ENCODE measurements at places on chromosomes 16 and 17.

- DNase-seq, result no peak
Observed at GRCh38 chr17:72125226-72125651, 4.4 kb downstream of the SOX9 start.

DNA sequence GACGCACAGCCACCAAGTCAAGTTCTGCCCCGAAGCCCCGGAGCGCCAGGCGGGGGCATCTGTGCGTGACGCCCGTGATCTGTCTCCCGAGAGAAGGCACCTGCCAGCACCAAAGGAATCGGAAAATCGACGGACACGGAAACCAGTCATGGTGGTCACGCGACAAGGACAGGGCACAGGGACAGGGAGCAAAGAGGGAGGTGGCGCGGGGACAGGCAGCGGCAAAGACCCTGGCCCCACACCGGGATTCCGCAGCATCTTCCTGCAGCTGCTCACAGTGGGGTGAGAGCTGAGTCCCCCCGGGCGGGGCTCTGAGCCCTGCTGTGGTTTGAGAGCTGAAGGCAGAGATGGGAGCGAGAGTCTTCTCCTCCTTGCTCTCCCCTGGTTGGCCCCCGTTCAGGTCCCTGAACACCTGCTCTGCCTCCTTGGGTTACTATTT is 56.4 kb downstream of the ABR start:
- DNase-seq, result no peak

DNA sequence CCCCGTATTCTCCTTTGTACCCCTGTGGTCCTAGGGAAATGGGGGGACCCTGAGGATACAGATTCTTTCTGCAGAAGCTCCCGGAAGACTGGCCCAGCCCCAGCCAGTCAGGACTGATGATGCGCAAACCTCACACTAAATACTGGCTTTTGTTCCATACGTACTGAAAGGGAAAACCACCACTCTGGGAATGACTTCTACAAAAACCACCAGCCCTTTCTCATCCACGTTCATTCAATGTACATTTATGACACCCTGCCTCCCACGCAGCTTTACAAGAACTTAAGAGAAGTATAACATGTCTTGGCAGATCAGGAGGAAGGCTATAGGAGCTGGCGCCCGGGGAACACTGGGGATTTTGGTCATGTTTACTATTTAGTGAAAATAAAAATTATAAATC is 70.6 kb downstream of the MARCHF10 start:
- no peak for DNase-seq

GRCh38 chr16:83482545-83483162 is 325.1 kb upstream of the HSBP1 start:
- no peak for DNase-seq

DNA sequence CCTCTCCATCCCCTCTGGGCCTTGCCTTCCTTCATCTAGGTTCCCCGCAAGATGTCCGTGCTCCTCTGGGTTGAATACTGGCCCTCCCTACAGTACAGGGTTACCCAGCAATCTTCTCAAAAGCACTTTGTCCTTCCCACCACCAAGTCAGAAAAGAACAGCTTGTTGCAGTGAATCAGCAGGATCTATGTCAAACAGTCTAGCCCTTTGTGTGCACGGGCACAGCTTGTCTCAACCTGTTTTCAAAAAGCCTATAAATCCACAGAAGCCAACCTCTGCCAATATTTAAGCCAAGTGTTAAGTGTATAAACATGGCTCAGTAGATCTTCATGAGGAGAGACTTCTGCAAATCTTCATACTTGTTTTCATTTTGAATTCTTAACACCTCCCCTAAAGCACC is 25.2 kb downstream of the C17orf67 start:
- DNase-seq, result no peak

- DNase-seq, result no peak
Observed at GRCh38 chr16:89954462-89954861, 5.9 kb downstream of the DEF8 start.

DNA sequence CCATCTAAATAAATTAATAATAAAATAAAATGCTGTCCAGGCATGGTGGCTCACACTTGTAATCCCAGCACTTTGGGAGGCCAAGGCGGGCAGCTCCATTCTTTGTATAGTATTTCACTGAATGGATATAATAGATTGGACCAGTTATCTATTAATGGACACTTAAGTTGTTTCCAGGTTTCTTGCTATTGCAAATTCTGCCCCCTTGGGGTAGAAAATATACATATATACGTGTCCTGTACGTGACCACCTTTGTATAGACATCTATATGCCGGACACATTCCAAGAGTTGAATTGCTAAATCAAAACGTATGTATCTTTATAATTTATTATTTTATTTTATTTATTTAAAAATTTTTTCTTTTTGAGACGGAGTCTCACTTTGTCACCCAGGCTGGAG is 3.9 kb upstream of the EXOC7 start:
- DNase-seq, result no peak

DNA sequence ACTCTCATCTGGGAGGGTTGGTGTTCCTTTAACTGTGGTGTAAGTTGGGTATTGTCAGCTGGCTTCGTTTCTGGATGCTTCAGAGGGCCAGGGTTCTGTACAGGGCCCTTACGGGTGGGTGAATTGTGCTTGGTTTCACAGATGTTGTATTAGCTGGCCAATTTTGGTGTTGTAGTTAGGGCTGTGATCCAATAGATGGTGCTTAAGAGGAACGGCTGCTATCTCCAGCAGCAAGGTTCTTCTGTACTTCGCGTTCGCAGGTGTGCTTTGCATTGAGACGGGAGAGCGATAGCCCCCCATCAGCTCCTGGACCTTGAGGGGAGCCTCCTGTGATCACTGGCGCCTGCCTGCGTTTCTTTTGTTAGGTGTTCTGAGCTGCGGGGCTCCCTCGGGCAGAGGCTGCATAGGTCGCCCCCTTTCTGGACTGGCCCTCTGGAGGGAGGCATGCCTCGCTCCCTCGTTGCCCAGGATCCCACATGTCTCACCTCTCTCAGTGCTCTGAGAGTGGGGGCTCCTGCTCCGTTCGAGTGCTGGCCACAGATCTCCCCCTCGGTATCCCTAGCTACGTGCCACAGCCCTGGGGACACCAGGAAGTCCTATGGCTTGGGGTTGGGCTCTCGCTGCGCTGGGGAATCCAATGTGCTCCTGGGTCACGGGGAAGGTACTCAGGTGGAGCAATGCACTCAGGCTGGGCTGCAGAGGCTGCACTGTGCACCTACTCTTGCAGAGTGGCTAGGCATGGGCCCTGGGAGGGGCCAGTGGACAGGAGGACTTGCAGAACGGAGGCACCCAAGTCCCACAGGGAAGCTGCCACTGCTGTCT is 837 bp upstream of the PRDM7 start:
- DNase-seq, result no peak

GRCh38 chr16:9138731-9139501 is 47.5 kb downstream of the HAPSTR1 start:
- DNase-seq, result peak; percentile 76

DNA sequence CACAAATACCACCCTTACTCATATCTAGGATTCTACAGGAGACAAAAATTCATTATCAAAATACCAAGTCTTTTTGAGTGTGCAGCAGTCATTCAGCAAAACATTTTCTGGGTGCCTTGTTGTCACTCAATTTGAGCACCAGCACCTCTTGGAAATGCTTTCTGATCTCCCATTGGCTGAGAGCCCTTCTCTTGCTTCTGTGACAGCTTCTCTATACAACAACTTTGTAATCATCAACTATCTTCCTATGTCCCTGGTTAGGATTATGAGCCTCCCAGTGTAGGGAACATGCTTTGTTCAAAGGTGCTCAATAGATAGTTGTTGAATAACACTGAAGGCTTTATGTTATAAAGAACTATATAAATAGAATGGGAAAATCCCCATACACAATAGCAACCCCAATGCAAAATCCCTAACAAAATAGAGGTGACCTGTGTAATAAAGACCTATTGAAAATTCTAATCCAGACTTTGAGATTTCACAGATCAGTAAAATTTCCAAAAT is 10.3 kb upstream of the RAB11FIP4 start:
- no peak for DNase-seq

GRCh38 chr17:82962163-82962720 is 117.2 kb upstream of the METRNL start:
- DNase-seq, result no peak

GRCh38 chr17:15431196-15431595 is 36.2 kb downstream of the CDRT4 start:
- DNase-seq, result no peak

DNA sequence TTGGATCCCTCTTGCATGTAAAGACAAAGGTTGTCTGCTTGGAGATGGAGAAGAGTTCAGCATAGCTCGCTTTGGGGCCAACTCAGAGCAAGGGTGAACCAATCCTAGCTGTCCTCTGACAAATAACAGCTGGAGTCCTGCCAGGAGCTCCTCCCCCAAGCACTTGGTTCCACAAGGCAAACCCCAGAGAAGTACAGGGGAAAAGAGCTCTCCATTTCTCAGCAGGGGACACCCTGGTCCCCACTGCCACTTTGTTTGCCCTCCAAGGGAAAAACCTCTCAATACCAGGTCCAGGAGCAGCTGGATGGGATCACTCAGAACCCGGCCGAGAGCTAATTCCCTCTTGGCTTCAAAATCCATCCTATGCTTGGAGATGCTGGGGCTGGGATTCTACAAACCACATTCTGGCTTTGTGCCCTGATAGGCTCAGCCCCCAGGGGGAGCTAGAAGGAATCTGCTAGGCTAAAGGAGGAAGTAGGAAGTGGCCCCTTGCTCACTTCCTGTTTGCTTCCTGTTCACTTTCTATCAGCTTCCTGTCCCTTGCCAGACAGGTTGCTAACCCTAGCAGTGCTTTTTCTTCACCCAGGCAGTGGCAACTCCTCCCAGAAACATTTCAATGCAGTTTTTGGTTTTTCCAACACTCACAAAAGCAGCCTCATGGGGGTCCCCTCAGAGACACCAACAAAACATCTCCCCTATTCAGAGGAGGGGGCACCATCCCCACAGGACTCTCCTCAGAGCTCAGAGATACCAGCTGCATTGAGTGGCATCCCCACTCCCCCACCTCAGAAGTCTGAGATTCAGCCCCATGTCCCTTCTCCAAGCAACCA is 30.7 kb downstream of the CDRT4 start:
- peak; percentile 26 for DNase-seq

GRCh38 chr16:27770271-27771196 is 220.6 kb downstream of the KATNIP start:
- no peak for DNase-seq

DNA sequence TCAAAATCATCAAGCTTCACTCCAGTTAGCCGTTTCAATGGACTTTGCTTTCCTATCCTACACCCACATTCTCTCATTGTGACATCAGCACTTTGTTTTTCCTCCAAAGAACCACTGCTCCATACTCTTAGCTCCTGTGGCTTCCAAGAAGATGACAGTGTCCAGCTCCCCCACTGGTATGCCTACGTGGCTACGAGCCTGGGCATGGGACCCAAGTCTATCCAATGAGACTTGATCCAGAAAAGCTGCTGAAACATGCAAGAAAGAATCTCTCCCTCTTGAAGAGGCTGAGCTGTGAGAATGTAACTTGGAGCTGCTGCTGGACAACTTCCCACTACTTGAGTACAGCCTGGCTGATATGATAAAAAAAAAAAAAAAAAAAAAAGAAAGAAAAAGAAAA is 9.4 kb downstream of the TOX3 start:
- no peak for DNase-seq

GRCh38 chr17:57940653-57941329 is 14.4 kb downstream of the CUEDC1 start:
- DNase-seq, result no peak

DNA sequence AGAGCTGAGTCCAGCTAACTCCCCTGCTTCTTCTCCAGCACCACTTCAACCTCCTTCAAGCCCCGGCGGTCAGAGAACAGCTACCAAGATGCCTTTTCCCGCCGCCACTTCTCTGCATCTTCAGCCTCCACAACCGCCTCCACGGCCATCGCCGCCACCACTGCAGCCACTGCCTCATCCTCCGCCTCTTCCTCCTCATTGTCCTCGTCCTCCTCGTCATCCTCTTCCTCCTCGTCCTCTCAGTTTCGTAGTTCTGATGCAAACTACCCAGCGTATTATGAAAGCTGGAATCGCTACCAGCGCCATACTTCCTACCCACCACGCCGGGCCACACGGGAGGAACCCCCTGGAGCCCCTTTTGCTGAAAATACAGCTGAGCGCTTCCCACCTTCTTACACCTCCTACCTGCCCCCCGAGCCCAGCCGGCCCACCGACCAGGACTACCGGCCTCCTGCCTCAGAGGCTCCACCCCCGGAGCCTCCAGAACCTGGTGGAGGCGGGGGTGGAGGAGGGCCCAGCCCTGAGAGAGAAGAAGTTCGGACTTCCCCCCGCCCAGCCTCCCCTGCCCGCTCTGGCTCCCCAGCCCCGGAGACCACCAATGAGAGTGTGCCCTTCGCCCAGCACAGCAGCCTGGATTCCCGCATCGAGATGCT is 7.1 kb downstream of the SETD1A start:
- no peak for DNase-seq

DNA sequence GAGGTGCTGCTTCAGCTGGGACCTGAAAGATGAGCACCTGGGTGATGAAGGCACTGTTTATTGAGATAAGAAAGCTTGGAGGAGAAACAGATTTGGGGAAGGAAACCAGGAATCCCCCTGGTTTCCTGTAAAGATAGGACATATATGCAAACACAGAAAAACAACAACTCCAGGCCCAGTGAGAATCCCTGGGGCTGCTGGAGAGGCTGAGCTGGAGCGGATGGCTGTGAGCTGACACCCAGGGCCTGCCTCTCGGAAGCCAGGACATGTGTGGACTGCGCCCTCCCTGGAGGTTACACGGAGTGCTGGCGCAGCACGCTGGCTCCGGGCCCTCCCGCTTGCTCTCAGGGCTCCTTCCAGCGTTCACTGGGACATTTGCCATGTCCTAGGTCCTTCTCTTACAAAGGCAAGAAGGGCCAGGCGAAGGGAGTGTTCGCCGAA is 57.5 kb downstream of the CYB5B start:
- no peak for DNase-seq

- peak; percentile 77 for DNase-seq
Observed at GRCh38 chr17:44354582-44355561, 8.8 kb downstream of the FAM171A2 start.

- no peak for DNase-seq
Observed at GRCh38 chr17:32542186-32542585, 55.4 kb downstream of the CDK5R1 start.

- DNase-seq, result no peak
Observed at GRCh38 chr16:31525113-31525512, 2.6 kb upstream of the AHSP start.

DNA sequence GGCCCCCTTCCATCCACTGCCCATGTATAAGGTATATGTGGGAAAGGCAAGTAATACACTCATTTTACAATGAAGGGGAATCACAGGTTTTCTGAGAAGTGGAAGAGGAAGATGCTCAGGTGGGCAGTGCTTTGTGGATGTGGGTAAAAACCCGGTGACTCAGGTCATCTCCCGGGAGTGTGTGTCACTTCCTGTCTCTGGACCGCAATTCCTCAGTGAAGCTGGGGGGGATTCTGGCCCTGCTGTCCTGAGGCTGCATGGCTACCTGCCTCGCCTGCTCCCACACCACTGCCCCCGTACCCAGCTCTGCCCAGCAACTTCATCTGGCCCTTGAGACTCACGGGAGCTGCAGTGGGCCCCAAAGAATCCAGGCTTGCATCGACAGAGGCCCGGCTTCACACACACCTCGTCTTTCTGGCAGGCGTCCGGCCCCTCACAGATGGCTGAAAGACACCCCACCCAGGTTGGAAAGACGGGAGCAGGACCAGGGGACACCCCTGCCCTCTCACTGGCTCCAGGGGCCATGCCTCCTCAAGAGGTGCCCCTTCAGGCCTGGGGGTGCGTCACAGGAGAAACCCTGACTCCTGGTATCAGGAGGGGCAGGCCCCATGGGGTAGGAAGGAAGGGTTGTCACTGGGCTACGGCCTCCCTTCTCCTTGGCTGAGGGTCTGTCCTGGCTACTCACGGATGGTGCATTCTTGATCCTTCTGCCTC is 882 bp downstream of the SCARF1 start:
- peak; percentile 54 for DNase-seq

GRCh38 chr17:73710095-73710592 is 65.9 kb upstream of the SDK2 start:
- DNase-seq, result peak; percentile 65

GRCh38 chr17:16484445-16485175 is 7.4 kb downstream of the LRRC75A start:
- DNase-seq, result no peak
